Stromal cell of bone marrow (primary cell): ENCODE measurements at places on chromosomes 3 and 15.
A peak's percentile ranks its signal among the peaks of the same experiment; 100 is the strongest.

GRCh38 chr15:67125589-67126502 is 60.4 kb downstream of the SMAD3 start:
- peak; percentile 99 for DNase-seq

DNA sequence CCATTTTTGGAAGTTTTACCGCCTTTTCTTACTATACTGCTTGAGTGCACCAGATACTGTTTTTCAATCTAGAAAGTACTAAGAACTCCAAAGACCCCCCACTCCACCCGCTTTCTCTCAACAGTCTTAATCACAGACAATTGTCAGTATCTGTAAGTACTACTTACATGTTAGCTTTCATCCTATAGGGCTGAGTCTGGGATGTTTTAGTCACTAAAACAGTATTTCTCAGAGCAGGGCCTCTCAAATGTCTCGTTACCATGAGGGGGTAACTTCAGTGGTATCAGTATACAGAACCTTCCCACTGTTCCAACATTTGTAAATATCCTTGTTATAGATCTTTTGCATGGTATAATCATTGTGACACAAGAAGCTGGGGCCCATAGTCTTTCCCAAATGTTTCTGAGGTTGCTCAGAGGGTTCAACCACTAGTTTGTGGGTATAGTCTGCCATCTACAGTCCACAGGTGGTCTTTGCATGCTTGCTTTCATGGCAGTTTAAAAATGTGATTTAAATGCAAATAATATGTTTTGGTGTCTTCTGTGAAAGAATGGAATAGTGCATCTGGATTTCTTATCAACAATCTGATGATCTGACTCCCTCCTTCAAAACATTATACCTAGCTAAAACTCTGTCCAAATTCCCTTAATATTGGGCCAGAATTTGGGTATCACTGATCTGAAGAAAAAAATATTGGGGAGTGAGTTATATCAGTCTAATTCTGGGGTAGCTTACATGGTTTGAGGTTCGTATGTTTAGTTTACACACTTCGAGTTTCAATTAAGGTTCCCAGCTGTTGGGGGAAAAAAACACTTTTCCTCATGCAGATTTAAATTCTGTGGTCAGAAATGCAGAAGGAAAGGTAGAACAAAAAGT is 18.0 kb upstream of the DNAJC13 start:
- DNase-seq = peak; percentile 39

DNA sequence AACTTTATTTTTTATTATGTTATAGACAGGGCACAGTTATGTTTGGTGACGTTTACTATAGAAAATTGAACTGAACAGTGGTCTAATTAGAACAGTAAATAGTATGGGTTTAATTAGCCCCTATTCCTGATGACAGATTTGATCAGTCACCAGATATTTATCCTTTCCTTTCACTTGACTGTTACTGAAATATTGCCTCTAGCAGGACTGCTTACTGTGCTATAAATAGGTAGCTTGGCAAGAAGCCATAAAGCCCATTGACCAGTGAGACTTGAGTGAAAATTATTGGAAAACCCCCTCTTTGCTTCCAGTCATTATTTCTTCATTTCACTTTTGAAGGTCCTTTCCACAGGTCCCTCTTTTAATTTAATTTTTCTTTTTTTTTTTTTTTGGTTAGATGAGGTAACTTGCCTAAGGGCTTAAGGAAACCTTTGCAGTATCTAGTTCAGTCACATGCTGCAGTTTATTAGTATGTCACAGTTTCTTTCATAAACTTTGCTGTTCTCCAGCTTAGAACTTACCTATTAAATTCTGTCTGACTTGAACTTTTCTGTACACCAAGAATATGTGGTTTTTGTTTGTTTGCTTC is 115.6 kb downstream of the ADAMTSL3 start:
- DNase-seq = no peak

DNA sequence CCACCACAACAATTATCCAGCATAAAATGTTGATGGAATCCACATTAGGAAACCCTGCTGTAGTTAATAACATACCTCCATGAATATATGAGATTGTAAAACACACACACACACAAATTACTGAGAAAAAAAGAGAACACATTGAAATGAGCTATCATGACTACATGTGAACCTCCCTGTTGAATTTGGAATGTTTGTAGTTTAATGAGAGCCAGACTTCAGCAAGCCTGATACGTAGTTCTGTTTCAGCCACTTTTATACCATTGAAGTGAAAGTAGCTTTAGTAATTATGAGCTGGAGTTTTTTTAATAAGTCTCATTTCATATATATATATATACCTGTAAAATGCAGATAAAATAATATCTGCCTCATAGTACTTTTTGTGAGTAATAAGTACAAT is 1146.4 kb downstream of the NAALADL2 start:
- no peak for DNase-seq

- no peak for DNase-seq
These were observed 155.4 kb downstream of the GOLGA6L6 start for GRCh38 chr15:20386198-20386597.

DNA sequence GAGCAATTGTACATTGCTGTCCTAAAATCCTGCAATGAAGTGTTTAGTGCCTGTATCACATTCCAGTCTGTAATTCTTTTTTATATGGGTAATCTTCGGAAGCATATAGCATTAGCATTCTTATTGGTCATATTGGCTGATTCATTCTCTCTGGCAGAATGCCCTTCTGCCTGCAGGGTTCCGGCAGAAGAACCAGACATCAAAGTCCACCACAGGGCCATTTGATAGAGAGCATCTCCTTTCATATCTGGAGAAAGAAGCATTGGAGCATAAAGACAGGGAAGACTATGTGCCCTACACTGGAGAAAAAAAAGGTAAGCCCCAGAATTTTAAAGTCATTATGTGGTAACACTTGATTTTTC is 39.6 kb downstream of the TMOD3 start:
- DNase-seq = peak; percentile 40

- no peak for DNase-seq
These were observed 200.1 kb downstream of the KCNMB2 start for GRCh38 chr3:178736300-178736699.

DNA sequence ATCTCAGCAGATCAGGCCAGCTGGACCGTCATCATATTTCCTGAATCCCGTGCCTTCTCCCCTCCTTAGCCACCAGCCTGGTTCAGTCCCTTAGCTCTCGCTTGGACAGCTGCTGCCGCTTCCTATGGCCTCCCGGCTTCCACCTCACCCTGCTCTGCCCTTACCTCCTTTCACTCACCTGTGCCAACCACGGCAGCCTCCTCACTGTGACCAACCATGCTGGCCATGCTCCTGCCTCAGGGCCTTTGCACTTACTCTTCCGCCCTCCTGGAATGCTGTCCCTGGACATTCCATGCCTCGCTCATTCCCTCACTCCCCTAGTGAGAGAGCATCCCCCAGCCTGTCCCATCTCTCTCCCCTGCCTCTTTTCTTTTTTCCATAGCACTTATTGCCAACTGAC is 19.2 kb downstream of the GRIP2 start:
- no peak for DNase-seq

DNA sequence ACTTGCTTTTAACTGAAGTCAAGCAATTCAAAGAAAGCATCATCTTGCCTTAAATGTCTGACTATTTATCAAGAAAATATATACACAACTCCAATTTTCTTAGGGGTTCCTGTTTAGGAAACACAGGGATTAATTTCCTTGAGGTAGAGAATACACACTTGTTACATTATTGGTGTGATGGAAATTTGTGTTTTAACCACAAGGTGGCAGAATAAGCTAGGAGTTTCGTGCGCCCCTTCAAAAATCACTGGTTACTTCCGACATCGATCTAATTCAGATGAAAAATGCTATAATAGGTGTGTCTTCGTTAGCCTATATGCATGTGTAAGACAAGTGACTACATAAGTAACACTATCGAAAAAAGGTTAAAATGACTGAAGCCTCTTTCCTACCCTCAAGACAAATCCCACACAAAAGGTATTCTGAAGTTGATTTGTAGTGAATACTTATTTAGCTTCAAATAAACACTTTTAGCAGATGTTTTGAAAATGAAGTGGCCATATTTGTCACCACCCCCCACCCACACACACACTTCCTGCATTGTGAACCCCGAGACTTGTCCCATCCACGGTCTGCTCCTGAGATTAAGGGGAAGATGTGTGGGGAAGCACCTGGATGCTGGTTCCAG is 246.5 kb downstream of the ROBO1 start:
- peak; percentile 18 for DNase-seq

DNA sequence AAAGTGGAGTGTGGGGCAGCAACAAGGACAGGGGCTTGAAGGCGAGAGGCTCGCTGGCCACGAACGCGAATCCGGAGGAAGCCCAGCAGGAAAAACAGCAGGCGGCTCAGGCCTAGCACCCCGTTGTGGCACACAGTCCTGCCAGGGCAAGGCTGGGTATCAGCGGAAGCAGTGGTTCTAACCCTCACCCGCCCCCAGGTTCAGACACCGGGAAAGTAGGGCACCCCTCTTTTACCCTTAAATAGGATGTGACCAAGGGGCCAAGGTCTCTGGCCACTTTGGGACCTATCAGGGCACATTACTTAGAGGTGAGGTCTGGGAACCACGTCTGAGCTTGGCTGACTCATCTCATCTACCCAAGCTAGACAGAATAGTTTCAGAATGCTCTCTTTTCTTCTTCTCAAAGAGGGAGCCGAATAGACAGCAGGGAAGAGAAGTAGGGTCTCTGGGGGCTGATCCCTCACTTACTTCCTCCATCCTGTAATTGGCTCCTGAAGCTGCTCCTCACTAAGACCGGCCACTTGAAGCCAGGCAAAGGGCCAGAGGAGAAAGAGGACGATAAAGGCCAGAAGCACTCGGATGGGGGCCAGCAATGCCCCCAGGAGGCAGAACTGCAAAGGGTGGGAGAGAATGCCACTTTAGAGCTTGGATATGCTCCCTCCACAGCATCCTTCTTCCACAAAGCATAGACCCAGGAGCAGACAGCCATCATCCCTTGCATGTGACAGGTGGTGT is 1.7 kb downstream of the LPCAT4 start:
- DNase-seq = no peak

GRCh38 chr3:117628823-117629291 is 919.3 kb downstream of the TUSC7 start:
- peak; percentile 71 for DNase-seq

DNA sequence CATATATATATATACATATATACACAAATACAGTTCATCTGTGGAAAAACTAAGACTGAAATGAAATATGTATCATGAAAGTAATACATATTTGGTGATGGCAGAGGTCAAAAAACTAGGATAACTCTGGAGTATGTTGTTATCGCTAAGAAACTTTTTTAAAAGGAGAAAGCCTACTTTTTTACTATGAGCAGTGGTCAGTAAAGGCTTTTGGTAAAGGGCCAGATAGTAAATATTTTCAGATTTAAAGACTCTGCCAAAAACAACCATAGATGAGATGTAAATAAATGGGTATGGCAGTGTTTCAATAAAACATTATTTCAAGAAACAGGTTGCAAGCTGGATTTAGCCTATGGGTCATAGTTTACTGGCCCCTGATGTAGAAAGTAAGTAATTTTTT is 93.8 kb upstream of the TGFBR2 start:
- no peak for DNase-seq

DNA sequence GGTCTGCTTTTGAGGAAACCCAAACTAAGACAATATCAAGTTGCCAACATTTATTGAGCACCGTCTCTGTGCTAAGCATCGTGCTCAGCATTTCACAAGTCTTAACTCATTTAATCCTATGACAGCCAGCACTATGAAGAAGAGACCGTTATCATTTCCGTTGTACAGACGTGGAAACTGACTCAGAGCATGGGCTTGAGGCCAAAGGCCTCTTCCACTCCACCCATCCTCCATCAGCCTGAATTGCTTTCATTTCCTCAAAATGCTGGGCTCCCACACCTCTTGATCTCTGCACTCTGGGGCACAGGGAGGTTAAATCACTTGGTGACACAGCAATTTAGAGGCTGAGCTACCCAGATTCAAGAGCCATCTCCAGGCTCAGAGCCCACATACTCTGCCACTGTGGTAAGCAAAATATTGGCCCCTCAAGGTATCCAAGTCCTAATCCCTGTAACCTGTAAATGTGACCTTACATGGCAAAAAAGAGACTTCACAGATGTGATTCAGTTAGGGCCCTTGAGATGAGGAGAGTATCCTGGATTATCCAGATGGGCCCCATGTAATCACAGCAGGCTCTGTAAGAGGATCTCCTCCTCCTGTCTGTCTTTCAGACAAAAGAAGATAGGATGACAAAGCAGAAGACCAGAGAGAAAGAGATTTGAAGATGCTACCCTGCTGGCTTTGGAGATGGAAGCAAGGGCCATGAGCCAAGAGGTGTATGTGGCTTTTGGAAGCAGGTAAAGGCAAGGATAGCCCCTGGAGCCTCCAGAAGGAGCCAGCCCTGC is 24.3 kb upstream of the FLNB start:
- peak; percentile 79 for DNase-seq

DNA sequence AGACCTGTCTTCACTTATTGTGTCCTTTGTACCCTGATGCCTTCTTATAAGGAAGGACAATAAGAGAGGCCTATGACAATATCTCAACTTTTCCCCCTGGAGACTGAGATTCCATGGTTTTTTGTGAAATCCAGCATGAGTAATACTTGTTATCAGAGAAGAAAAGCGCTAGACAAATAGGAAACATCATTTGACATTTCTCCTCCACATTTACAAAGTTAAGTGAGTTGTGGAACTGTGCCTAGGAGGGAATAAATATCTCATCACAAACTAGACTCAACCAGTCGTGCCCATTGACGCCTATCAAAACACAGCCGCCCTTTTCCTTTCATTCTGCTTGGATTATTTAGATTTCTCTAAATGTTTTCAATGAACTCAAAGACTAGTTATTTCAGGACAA is 253.1 kb downstream of the MECOM start:
- no peak for DNase-seq
